ENCODE measurements at places on chromosomes 1 and 21.

DNA sequence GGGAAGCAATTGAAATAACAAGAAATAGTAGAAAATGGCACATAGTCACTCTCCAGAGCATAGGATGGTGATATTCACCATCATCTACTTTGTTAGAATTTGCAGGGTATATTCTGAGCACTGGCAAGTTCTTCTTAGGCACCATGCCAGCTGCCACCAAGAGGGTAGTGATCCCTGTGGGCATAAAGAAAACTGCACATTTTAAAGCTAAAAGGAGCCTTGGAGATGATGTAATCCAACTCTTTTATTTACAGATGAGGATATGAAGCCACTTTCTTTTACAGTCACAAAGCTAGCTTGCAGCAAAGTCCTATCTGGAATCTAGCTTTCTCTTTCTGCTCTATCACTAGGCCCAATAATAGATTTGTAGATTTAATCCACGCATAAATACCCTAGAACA, 69.0 kb downstream of the PTGER3 start:
- DNase-seq: no peak

DNA sequence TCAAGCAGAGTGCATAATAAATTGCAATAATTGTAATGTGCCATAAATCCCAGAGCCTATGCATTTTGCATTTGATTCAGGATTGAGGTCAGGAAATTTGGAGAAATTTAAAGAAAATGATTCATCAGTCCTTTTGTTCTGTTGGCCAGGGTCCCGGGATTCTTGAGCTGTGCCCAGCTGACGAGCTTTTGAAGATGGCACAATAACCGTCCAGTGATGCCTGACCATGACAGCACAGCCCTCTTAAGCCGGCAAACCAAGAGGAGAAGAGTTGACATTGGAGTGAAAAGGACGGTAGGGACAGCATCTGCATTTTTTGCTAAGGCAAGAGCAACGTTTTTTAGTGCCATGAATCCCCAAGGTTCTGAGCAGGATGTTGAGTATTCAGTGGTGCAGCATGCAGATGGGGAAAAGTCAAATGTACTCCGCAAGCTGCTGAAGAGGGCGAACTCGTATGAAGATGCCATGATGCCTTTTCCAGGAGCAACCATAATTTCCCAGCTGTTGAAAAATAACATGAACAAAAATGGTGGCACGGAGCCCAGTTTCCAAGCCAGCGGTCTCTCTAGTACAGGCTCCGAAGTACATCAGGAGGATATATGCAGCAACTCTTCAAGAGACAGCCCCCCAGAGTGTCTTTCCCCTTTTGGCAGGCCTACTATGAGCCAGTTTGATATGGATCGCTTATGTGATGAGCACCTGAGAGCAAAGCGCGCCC, 8.7 kb downstream of the PROX1 start:
- DNase-seq: peak; percentile 82

GRCh38 chr1:6208723-6209660, 3.1 kb downstream of the RNF207 start:
- peak; percentile 60 for DNase-seq

DNA sequence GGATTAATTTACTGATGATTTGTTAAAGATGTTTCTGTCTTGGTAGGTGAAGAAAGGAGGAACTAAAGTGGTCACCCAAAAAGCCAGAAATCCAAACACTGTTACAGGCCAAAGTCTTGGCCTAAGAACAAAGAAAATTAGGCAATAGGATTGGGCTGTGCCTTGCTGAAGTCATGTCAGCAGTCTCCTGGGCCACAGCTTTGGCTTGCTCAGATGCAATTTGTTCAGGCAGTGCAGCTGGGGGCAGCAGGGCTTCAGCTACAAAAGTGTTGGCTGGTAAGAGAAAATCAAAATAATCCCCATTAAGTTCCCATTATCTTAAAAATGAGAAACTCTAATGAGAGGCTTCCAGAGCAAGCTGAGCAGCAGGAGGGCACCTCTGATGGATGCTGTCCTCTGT, 14.0 kb upstream of the RAP1A start:
- peak; percentile 37 for DNase-seq

All from right hindlimb (tissue), 1 donor.